Motor neuron (in vitro differentiated cells): ENCODE measurements at places on chromosomes 16 and 17.

GRCh38 chr16:4972938-4973587 lies 14.9 kb downstream of the SEC14L5 start:
- ATAC-seq = peak; percentile 92

GRCh38 chr17:44086364-44087311 lies 16.1 kb downstream of the G6PC3 start:
- ATAC-seq = peak; percentile 94

DNA sequence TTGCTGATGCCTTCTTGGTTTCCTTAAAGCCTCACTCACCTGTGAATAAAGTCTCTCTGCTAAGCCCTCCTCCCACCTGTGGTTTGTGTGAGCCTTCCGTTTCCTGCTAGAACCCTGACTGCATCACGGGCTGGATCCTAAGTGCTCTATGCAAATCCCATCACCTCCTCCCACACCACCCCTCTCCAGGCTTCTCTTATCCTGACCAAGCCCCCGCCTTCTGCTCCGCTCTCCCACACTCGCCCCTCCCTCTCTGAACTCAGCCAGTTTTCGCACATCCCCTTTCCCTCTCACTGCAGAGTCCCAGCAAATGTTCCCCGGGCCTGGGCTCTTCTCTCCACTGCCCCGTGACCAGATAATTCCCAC lies 51.8 kb downstream of the PIMREG start:
- ATAC-seq = peak; percentile 78

GRCh38 chr16:89696670-89697128 lies 4.8 kb downstream of the SPATA2L start:
- no peak for ATAC-seq

DNA sequence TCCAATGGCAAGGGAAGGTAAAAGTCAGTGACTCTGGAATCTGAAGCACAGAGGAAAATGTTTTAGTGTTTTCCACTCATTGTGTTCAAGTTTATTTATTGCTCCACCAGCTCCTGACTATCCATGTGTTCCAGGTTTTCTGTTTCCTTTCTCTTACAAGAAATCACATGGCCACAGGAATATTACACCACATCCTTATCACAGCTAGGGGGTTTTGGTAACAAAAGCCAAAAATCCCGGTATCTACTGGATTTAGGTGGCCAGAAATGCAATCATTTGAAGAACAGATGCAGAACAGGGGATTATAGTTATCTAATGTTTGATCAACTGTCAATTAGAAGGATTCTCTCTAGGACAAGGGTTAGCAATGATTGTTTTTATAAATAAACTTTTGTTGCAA lies 47.9 kb downstream of the STH start:
- no peak for ATAC-seq

DNA sequence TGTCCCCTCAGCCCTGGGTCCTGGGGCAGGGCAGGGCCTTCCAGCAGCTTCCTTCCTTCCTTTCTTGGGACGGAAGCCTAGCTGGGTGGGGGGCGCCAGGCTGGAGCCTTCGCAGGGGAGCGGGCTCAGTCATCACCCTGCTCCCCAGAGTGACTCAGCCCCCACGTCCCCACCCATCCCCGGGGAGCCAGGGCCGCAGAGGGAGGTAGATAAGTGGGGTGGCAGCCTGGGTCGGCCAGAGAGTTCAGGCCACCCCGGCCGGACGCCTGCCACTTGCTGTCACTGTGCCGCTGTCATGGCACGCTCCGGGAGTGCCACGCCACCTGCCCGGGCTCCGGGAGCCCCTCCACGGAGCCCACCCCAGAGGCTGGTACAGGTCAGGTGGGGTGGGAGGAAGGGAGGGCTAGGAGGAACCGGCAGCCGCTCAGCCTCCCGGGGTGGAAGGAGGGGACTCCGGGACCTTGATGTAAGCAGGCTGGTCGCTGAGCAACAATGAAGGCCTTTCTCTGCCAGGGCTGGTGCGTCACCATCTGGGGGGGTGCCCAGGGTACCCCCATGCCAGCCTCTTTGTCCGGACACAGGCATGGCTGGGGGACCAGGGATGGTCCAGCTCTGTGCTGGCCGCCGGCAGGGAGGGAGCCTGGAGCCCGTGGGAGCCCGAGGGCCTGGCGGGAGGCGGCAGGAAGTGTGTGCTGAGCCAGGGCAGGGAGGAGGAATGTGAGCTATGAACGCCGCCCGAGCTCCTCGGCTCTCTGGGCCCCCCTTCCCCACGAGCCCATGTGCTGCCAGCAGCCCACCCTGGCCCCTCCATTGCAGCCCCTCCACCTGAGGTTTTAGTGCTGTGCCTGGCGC lies 6.6 kb downstream of the NHERF2 start:
- ATAC-seq = peak; percentile 71

DNA sequence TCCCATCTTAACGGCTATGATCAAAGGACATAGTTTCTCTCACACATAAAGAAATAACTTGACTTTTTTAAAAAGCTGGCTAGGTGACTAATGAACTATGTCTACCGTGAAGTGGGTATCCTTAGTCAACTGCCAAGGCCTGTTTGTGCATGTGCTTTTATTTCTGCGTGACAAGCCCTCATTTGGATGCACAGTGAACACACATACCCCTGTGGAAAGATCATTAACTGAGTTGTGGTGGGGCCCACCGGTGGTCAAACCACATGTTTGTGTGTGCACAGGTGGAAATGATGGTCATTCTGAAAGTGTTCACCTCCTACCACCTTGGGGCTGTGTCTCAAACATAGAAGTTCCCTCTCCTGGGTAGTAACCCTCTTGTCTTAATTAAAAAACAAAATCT lies 256.1 kb upstream of the SALL1 start:
- ATAC-seq = no peak

GRCh38 chr16:89216315-89217137 lies 977 bp upstream of the ZNF778 start:
- ATAC-seq = peak; percentile 74

- peak; percentile 41 for ATAC-seq
These were observed 1.9 kb upstream of the PLEKHG4 start for GRCh38 chr16:67277294-67277998.

DNA sequence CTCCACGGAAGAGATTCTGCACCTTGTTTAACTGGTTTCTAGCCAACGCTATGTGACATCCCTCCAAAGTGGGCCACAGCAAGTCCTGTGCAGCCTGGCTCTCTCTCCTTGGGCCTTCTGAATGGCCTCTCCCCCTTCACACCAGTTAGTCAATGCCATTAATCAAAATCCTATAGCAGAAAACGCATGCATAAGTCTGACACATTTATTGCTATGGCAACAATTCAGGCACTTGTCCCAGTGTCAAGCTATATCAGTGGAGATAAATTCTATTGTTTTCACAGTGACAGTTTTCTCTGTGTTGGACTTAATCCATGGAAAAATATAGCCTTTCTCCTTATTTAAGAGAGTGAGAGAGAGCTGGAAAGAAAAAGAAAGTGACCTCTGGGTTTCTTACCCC lies 87.2 kb upstream of the TOX3 start:
- ATAC-seq = peak; percentile 91

- ATAC-seq = no peak
These were observed 17.6 kb downstream of the SRCIN1 start for GRCh38 chr17:38587947-38588787.

DNA sequence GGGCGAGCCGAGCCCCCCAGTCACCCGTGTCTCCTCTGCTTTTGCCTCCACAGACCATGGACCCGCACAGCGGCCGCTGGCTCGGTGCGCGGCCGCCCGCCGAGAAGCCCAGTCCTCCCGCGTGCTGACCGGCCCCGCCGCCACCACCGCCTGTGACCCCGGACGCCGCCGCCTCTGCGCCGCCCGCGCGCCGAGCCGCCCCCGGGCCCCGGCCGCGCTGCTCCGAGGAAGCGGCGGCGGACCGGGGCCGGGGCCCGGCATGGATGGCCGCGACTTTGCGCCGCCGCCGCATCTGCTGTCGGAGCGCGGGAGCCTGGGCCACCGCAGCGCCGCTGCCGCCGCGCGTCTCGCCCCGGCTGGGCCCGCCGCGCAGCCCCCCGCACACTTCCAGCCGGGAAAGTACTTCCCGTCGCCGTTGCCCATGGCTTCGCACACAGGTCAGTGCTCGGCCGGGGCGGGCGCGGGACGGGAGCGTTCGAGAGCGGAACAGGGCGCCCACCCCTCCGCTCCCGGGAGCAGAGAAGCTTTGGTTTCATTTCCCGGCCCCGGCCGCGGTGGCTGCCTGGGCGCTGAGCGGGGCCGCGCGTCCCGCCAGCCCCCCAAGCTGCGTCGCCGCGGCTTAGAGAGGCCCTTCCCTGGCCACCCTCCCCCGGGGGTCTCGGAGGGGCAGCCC lies 4.4 kb downstream of the BAHCC1 start:
- no peak for ATAC-seq

- ATAC-seq = peak; percentile 49
These were observed 165.0 kb upstream of the ELAC2 start for GRCh38 chr17:13182854-13183253.

- ATAC-seq = no peak
These were observed 10.2 kb downstream of the MYO18A start for GRCh38 chr17:29169806-29170591.

DNA sequence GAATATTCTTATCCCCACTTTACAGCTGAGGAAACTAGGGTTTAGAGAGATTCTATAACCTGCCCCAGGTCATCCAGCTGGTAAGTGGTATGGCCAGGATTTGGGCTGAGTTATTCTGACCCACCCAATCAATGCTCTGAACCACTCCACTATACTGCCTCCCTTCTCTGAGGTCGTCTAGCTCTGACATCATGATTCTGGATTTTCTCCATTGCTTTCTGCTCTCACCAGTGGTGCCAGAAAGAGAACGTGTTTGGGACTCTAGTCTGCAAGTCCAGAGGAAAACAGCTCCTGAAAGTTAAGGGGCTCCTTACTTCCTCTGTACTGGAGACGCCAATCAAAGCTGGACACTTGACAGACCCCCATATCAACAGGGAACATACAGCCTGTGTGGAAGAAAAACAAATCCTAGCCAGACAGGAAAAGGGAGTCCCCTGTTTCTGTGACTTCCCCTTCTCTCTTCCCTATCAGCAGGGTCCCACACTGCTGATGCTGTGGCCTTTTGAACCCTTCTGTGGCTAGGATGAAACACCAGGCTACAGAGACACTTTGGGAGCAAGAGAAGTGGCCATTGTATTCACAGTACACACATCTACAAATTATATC lies 6.0 kb upstream of the EZH1 start:
- no peak for ATAC-seq

- ATAC-seq = no peak
These were observed 18.2 kb downstream of the DNAH17 start for GRCh38 chr17:78558989-78559388.

- no peak for ATAC-seq
These were observed 352.7 kb downstream of the CA10 start for GRCh38 chr17:51805765-51806164.

- no peak for ATAC-seq
These were observed 2.1 kb downstream of the RHBDL1 start for GRCh38 chr16:677316-678190.

GRCh38 chr17:49104511-49105074 lies 28.0 kb upstream of the B4GALNT2 start:
- ATAC-seq = no peak

- ATAC-seq = no peak
These were observed 45.8 kb upstream of the NOS2 start for GRCh38 chr17:27846042-27846655.

GRCh38 chr16:14449790-14450480 lies 180.1 kb downstream of the PARN start:
- ATAC-seq = no peak
